Hypothalamus (tissue), 51 donors: ENCODE measurements at places on chromosomes 13 and 19.

DNA sequence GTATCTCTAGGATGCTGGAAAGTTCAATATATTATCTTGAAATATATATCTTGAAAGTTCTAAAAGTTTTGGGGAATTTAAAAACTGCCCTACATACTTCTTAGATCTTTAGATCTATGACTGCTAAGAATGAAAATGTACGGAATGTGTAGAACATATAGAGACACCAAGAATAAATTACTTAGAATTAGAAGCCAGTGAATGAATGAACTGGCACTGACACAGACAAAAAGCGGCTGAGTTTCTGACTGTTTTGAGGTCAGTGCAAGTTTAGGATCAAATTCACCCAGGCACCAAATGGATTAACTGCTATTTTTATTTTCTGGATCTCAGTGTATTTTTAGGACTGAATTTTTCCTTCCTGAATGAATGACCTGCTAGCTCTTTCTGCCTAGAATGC, 411.2 kb downstream of the KCTD12 start:
- no peak for DNase-seq

DNA sequence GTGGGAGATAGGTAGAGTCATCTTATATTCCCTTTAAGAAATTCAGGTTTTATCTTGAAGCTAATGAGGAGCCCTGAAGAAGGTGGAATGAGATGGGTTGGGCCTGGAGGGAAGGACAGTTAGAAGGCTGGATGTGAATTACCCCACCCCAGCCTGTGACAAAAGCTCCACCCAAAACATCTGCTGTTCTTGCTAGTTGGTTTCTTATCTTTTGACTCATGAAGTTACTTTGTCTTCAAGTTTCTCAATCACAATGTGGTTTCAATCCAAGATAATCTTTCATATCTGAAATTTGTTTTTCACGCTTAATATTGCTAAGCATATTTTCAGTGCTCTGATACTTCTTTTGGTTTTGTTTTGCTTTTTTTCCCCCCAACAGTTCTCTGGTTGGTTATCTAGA, 38.3 kb upstream of the HMGB1 start:
- DNase-seq = no peak

- no peak for DNase-seq
Measured at GRCh38 chr13:74056801-74057542, 77.2 kb downstream of the KLF12 start.

GRCh38 chr13:47680748-47681147, 320.3 kb downstream of the SUCLA2 start:
- no peak for DNase-seq

GRCh38 chr13:59363313-59363712, 800.4 kb downstream of the DIAPH3 start:
- no peak for DNase-seq

DNA sequence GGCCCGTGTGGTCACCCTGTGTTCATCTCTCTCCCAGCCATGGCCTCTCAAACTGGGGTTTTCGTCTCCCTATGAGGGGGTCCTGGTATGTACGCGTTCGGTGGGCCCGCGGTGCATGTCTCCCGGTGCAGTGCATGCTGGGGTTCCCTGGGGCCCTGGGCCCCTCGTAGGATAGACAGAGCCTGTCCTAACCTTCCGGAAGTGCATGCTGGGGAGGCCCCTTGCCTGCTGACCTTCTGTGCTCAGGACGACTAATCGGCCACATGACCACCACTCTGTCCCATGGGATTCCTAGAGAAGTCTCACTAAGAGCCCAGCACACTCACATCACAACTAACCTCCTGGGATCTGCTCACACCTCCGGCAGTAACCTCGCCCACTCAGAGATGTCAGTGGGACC, 4.9 kb upstream of the USE1 start:
- DNase-seq = no peak

DNA sequence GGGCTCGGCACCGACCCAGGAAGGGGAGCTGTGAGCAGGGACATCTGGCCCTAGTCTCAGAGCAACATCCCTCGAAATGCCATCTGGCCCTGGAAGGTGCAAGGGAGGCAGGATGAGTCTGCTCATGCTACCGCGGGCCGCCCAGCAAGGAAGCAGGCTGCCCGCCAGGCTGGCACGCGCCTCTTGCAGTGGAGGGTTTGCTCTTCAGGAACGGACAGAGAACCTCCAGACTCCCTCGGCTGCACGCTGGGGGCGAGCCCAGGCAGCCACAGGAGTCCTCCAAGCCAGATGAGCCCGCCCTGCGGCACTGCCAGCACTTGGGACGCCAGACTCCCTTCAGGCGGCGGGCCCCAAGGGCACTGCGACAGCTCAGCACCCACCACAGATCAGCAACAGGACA, 10.1 kb upstream of the ATP8B3 start:
- no peak for DNase-seq

GRCh38 chr13:84606616-84607015, 724.3 kb upstream of the SLITRK1 start:
- DNase-seq = no peak

GRCh38 chr13:87999240-87999700, 328.1 kb downstream of the SLITRK5 start:
- no peak for DNase-seq

DNA sequence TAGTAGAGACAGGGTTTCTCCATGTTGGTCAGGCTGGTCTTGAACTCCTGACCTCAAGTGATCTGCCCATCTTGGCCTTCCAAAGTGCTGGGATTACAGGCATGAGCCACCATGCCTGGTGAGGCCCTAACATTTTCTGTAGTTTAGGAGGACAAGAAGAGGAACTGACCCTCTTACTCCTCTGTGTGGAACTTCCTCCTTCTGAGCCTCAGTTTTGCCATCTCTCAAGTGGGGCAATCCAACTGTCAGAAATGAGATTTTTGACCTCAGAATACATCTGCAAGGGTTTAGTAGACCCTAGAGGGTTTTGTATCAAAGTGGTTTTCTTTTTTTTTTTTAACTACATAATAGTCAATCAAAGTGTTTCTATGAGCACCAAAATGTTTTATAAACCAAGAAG, 2.4 kb downstream of the DKKL1 start:
- no peak for DNase-seq

- peak; percentile 5 for DNase-seq
Measured at GRCh38 chr19:44653977-44654774, 10.5 kb downstream of the PVR start.

DNA sequence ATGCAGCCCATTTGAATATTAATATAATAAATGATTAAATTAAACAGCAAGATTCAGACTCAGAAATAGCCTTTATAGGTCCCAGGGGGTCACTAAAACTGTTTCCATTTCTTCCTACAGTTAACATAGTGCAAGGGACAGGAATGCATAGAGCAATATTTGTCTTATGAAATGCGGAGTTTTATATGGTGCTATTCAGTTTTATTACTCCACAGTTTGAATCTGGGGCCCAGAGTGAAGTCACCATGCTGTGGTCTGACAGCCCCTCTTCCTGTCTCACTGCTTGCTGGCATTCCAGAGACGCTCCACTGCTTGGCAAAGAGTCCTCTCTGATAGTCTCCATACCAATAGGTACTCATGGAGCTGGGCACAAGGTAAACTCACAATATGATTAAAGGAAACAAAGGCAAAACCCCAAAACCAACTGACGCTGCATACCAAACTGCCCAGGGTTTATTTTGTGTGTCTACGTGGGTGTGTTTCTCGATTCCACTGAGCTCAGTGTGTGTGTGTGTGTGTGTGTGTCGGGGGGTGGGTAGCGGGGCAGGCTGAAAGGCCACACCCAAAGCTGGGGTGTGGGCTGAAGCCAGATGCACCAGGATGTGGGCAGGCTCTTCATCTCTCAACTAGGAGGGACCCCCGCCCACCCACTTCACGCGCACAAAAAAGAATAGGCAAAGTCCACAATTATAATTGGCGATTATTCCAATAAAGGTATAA, 277.9 kb downstream of the TSHZ3 start:
- DNase-seq = no peak

- DNase-seq = no peak
Measured at GRCh38 chr13:50513300-50513877, 330.1 kb downstream of the DLEU7 start.

DNA sequence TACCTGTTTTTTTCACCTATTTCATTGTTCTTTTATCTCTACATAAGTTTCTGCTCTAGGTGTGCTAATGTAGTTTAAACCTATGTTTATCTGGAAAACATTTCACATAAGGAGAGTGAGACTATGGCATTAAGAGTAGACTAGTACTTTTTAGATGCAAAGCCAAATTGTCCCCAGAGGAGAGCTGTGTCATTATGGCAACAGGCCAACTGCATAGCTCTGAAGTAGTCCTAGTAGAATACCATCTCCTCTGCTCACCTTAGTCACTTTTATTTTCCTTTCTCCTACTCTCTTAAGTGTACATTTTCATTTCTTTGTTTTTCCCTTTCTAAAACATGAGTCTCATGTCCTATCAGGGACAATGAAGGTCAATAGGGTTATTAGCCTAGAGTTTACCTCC, 123.1 kb downstream of the ITGBL1 start:
- DNase-seq = no peak

- no peak for DNase-seq
Measured at GRCh38 chr13:50905256-50905655, 4.3 kb upstream of the RNASEH2B start.

- no peak for DNase-seq
Measured at GRCh38 chr13:111526922-111527321, 206.5 kb downstream of the TEX29 start.

- DNase-seq = no peak
Measured at GRCh38 chr13:108383667-108384066, 114.1 kb downstream of the TNFSF13B start.

- no peak for DNase-seq
Measured at GRCh38 chr13:102911336-102911735, 65.5 kb downstream of the ERCC5 start.

DNA sequence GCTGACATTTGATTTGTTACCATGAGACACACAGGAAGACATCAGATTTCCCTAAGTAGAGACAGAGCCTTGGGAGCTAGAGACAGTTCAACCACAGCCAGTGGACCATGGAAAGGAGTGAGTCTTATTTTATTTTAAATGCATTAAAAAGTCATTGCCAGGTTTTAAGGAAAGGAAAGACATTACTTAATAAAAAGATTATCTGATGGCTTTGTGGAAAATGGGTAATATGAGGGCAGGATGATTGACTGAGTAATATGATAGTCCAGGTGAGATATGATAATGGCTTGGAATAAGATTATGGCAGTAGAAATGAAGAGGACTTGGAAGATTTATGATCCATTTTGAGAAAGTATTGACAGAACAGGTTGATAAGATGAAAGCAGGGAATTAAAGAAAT, 580.1 kb downstream of the GPC5 start:
- DNase-seq = no peak

DNA sequence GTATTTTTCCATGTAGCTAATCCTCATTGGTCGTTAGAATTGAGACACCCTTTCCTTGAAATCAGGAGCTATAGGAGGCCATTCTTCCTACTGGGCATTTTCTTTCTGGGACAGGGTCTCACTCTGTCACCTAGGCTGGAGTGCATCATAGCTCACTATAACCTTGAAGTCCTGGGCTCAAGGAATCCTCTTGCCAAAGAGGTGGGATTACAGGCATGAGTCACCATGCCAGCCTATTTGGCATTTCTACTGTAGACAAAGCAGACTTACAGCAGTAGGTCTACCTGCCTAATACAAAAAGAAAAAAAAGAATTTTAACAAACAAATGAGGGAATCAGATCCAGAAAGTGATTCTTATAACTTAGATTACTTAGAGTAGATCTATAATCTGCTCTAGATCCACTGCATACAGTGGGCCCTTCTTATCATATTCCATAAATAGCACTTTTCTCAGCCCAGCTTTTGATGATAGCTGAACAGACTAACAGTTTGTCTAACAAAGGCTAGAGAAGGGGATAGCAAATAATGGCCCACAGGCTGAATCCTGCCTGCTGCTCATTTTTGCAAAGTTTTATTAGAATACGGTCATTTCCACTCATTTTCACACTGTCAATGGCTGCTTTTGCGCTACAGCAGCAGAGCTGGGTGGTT, 36.7 kb upstream of the USPL1 start:
- DNase-seq = no peak

GRCh38 chr13:25927932-25928331, 123.9 kb downstream of the SHISA2 start:
- no peak for DNase-seq

DNA sequence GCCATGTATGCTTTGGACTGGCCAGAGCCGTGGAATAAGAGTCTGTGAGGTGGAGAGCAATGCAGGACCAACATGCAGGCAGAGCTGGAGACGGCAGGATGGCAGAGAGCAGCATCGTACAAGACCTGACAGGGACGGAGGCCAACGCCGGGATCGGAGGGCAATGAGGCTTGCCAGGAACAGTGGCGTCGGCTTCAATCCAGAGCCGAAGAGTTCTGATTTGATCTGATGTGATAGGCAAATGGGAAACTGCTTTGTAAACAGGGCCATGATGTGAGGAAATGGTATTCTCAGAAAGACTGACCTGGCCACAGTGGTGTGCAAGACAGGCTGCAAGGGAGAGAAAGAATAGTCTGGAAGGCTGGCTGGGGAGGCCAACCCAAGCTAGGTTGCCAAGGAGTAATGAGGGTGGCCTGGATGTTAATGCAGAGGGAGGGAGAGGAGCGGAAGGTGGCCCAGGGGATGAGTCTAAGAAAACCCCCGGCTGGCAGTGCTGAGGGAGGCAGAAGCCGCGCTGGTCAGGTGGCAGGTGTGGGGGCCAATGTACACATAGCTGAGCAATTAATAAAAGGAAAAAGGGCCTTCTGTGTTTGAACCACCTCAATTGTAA, 26.7 kb downstream of the RCBTB2 start:
- no peak for DNase-seq

- no peak for DNase-seq
Measured at GRCh38 chr13:25739376-25739775, 312.4 kb downstream of the SHISA2 start.

DNA sequence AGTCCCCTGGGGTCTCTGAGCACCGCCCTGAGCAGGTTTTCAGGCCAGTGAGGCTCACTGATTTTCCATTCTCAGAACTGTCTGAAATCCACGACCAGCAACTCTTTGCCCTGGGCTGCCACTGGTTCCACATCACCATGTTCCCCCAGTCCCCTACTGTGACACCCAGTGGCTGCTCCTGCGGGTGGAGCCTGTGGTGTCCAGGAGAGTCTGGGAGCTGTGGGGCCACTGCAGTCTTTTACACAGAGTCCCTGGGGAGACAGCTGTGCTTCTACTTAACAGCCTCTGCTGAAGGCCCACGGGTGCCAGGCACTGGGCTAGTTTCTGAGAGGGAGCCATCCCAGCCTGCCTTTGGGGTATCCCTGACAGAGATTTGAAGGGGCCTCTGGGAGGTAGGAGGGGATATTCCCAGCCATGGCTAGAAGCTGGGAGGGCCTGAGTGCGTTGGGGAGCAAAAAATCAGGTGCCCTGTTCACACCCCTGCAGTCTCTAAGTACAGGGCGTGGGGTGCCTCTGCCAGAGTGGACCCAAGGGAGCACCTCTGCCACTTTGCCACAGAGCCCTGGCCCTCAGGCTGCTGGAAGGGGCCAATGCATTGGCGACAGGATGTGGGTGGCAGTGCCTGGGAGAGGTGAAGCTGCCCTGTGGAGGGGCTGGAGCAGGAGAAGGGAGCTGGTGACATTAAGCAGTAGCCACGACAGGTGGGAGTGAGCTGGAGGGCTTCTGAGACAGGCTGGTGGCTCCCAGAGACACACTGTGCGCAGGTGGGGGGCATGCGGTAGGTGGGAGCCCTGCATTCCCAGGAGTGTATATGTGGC, 200.2 kb upstream of the ZNF536 start:
- no peak for DNase-seq

GRCh38 chr13:73074014-73074413, 15.2 kb downstream of the KLF5 start:
- no peak for DNase-seq

GRCh38 chr19:45125975-45126493, 33.1 kb downstream of the PPP1R37 start:
- no peak for DNase-seq

GRCh38 chr19:29836409-29836825, 24.6 kb downstream of the CCNE1 start:
- no peak for DNase-seq

GRCh38 chr19:15264061-15264932, 32.0 kb upstream of the EPHX3 start:
- peak; percentile 23 for DNase-seq
